ENCODE measurements at places on chromosomes 4 and X.

- no peak overlapping the region for H3K27ac ChIP-seq
- peak overlapping the region; percentile 92 for H3K4me3 ChIP-seq
- H3K4me1 ChIP-seq: no peaks in the 10 kb centered on the region
- H3K36me3 ChIP-seq: peaks cover 9% of the 10 kb centered on the region
- DNase-seq: no peak
- no peaks in the 10 kb centered on the region for H3K27me3 ChIP-seq
Observed at GRCh38 chr4:2818351-2818939, 25.2 kb upstream of the ADD1 start.

GRCh38 chr4:83618431-83618830, 82.5 kb downstream of the GPAT3 start:
- no peaks in the 10 kb centered on the region for H3K36me3 ChIP-seq
- H3K27me3 ChIP-seq: no peaks in the 10 kb centered on the region
- no peak overlapping the region for H3K4me3 ChIP-seq
- peaks cover 5% of the 10 kb centered on the region for H3K4me1 ChIP-seq
- DNase-seq: no peak

- no peaks in the 10 kb centered on the region for H3K4me1 ChIP-seq
- no peaks in the 10 kb centered on the region for H3K36me3 ChIP-seq
- no peaks in the 10 kb centered on the region for H3K27me3 ChIP-seq
- H3K27ac ChIP-seq: no peak overlapping the region
- H3K4me3 ChIP-seq: no peak overlapping the region
Observed at GRCh38 chr4:56128213-56128612, 179.5 kb downstream of the CEP135 start.

GRCh38 chrX:19775830-19776485, 111.4 kb downstream of the SH3KBP1 start:
- H3K4me1 ChIP-seq: no peaks in the 10 kb centered on the region
- no peak overlapping the region for H3K27ac ChIP-seq
- no peak for DNase-seq
- no peaks in the 10 kb centered on the region for H3K27me3 ChIP-seq

GRCh38 chrX:11337292-11338009, 44.2 kb downstream of the AMELX start:
- H3K27ac ChIP-seq: no peak overlapping the region
- no peak for DNase-seq
- H3K36me3 ChIP-seq: no peaks in the 10 kb centered on the region
- H3K27me3 ChIP-seq: no peaks in the 10 kb centered on the region
- no peak overlapping the region for H3K4me3 ChIP-seq

DNA sequence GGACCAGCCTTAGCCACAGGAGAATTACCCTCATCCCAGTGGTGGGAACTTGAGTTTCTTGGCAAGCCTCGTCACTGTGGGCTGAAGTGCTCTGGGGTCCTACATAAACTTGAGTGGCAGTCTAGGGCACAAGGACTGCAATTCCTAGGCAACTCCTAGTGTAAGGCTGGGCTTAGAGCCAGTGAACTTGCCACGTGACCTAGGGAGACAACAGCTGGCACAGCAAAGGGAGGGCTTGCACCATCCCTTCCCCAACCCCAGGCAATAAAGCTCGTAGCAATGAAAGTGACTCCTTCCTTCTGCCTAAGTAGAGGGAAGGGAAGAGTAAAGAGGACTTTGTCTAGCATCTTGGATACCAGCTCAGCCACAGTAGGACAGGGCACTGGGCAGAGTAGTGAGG, 81.8 kb downstream of the TEX11 start:
- no peaks in the 10 kb centered on the region for H3K4me1 ChIP-seq
- no peak overlapping the region for H3K4me3 ChIP-seq
- H3K36me3 ChIP-seq: no peaks in the 10 kb centered on the region
- no peak for DNase-seq
- no peaks in the 10 kb centered on the region for H3K27me3 ChIP-seq
- no peak overlapping the region for H3K27ac ChIP-seq

- DNase-seq: peak; percentile 47
- H3K4me1 ChIP-seq: no peaks in the 10 kb centered on the region
- no peaks in the 10 kb centered on the region for H3K27me3 ChIP-seq
Observed at GRCh38 chrX:8688776-8689175, 43.2 kb downstream of the ANOS1 start.

DNA sequence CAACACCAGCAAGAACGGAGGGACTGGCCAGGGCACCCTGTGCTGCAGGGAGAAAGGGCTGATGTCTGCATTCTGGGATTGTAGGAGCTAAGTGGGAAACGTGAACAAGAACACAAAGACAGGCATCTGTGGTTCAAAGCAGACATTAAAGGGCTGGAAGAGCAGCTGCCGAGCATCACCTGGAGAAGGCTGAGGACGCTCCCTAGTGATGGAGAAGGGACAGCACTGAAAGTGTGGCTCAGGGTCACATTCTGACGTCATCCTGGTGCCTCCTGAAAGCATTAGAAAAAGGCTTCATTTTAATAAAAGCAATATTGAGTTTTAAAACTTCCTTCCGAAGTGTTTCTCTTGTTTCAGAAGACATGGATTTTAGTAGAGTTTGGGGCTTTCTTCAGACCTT, 62.3 kb downstream of the CLDN22 start:
- no peaks in the 10 kb centered on the region for H3K4me1 ChIP-seq
- H3K4me3 ChIP-seq: no peak overlapping the region
- no peak overlapping the region for H3K27ac ChIP-seq
- H3K36me3 ChIP-seq: peaks cover 14% of the 10 kb centered on the region
- no peaks in the 10 kb centered on the region for H3K27me3 ChIP-seq

DNA sequence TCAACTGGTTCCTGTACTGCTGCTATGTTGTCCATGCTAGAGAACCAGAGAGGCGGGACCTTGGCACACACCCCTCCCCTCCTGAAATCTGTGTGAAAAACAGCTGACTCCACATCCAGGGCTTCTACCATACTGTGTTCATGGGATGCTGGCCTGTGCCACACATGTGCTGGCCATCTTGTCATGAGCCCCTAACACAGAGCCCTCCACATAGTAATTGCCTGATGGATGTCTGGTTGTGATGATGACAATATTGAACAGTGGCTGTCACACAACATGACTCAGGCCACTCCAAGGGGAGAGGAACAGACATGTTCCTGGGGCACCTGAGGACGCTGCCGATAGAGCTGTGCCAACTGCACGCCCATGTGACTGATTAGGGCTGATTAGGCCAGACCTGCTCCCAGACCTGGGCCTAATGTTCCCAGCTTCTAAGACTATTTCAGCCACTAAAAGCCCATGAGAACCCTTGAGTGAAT, 13.1 kb downstream of the SLC25A5 start:
- H3K36me3 ChIP-seq: no peaks in the 10 kb centered on the region
- H3K27me3 ChIP-seq: no peaks in the 10 kb centered on the region
- no peak for DNase-seq
- no peak overlapping the region for H3K27ac ChIP-seq

DNA sequence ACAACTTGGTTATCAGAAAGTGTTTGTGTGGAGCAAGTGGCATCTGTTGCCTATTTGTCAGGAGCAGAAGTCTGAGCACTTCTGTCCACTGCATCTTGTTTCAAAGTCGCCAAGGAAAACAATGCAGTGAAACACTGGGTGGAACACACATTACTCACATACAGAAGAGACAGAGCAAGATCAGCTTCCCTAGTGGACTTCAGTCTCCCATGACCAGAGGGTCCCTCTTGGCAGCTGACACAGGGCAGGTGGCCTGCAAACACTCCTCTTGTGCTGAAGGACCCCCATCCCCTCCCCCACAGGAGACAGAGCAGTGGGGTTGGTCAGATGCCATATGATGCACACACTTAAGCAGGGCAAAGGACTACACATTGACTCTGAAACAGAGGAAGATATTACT, 3.6 kb upstream of the BBS12 start:
- no peak for DNase-seq
- no peak overlapping the region for H3K27ac ChIP-seq
- no peaks in the 10 kb centered on the region for H3K36me3 ChIP-seq
- H3K27me3 ChIP-seq: no peaks in the 10 kb centered on the region
- no peaks in the 10 kb centered on the region for H3K4me1 ChIP-seq
- H3K4me3 ChIP-seq: no peak overlapping the region

GRCh38 chr4:48787056-48787455, 7.0 kb upstream of the FRYL start:
- H3K27me3 ChIP-seq: no peaks in the 10 kb centered on the region
- H3K4me3 ChIP-seq: no peak overlapping the region
- DNase-seq: no peak
- H3K36me3 ChIP-seq: no peaks in the 10 kb centered on the region

DNA sequence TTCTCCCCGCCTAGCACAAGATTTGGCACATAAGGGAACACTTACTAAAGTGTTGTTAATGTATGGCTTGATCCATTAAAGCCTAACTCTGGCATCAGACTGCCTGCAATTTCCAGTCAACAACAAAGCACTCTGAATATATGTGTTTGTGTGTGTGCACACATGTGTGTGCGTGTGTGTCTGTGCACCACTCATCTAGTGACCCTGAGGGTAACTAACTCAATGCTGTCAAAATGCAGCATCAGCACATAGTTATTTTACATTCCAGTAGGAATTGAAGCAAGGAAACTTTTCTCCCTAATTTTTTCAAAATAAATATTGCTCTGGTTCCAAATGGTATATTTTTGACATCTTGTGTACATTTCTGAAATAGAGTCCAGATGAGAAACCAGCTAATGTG, 94.4 kb downstream of the SHROOM4 start:
- peaks cover 1% of the 10 kb centered on the region for H3K4me1 ChIP-seq
- no peaks in the 10 kb centered on the region for H3K27me3 ChIP-seq
- H3K4me3 ChIP-seq: no peak overlapping the region
- H3K27ac ChIP-seq: no peak overlapping the region
- no peaks in the 10 kb centered on the region for H3K36me3 ChIP-seq
- no peak for DNase-seq

- peaks cover 2% of the 10 kb centered on the region for H3K4me1 ChIP-seq
- H3K27ac ChIP-seq: no peak overlapping the region
- no peaks in the 10 kb centered on the region for H3K36me3 ChIP-seq
- peaks cover 26% of the 10 kb centered on the region for H3K27me3 ChIP-seq
Observed at GRCh38 chr4:105896461-105896942, 1.2 kb downstream of the NPNT start.

GRCh38 chr4:127448986-127449385, 183.8 kb upstream of the INTU start:
- no peak overlapping the region for H3K4me3 ChIP-seq
- no peak overlapping the region for H3K27ac ChIP-seq
- no peaks in the 10 kb centered on the region for H3K27me3 ChIP-seq
- DNase-seq: no peak
- H3K36me3 ChIP-seq: no peaks in the 10 kb centered on the region
- no peaks in the 10 kb centered on the region for H3K4me1 ChIP-seq

GRCh38 chr4:129138810-129139496, 43.0 kb downstream of the C4orf33 start:
- no peak overlapping the region for H3K27ac ChIP-seq
- DNase-seq: no peak
- H3K4me1 ChIP-seq: no peaks in the 10 kb centered on the region
- H3K36me3 ChIP-seq: no peaks in the 10 kb centered on the region
- no peaks in the 10 kb centered on the region for H3K27me3 ChIP-seq
- no peak overlapping the region for H3K4me3 ChIP-seq

GRCh38 chrX:39260965-39261364, 459.7 kb downstream of the MID1IP1 start:
- DNase-seq: no peak
- no peaks in the 10 kb centered on the region for H3K27me3 ChIP-seq
- H3K27ac ChIP-seq: no peak overlapping the region
- H3K4me3 ChIP-seq: no peak overlapping the region

DNA sequence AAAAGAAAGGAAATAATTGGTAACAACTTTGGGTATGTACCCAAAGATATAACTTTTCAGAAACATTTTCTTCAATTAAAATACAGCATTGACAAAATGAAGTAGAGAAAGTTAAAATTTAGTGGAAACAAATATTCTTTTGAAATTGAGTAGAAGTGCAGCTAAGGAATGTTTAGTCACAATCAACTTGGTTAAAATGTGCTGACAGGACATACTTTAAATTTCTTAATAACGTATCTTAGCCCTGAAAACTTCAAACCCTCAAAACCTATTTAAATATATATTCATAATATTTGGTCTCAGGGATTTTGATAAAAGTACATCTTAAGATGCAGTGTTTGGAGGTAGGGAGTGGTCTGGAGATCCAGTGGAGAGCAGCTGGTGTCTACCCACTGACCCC, 240.8 kb downstream of the DKK2 start:
- no peak overlapping the region for H3K4me3 ChIP-seq
- no peaks in the 10 kb centered on the region for H3K27me3 ChIP-seq

- no peaks in the 10 kb centered on the region for H3K27me3 ChIP-seq
- H3K27ac ChIP-seq: no peak overlapping the region
- H3K36me3 ChIP-seq: no peaks in the 10 kb centered on the region
- no peak overlapping the region for H3K4me3 ChIP-seq
- DNase-seq: no peak
Observed at GRCh38 chr4:61243962-61244361, 43.8 kb downstream of the ADGRL3 start.

GRCh38 chrX:9765737-9766097, at the start of gene GPR143:
TSS of gene GPR143 (minus strand) at chrX:9765847. CDS start at chrX:9765817, 30 bp downstream.
- H3K4me3 ChIP-seq: peak within 1 kb of the TSS; percentile 32
- DNase-seq: no peak
- no peaks in the 10 kb centered on the region for H3K27me3 ChIP-seq
- H3K4me1 ChIP-seq: no peaks in the 10 kb centered on the region
- H3K36me3 ChIP-seq: no peaks in the 10 kb centered on the region

DNA sequence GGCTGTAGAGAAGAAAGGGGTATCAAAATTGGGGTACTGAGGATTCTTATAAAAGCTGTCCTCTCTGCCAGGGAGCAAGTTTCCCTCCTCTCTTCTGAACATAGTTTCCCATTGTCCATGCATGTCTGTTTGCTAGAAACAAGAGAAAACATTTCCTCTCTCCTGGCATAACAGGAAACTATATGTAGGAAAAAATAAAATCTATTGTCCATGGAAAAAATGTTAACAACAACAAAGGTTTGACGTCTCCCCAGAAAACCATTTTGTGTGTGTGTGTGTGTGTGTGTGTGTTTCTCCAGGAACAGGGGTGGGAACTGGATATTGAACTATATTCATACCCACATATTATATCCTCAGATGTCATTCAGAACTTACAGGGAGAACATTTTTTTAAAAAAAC, 107.2 kb downstream of the GASK1B start:
- no peak overlapping the region for H3K4me3 ChIP-seq
- H3K27me3 ChIP-seq: no peaks in the 10 kb centered on the region
- H3K4me1 ChIP-seq: no peaks in the 10 kb centered on the region
- H3K27ac ChIP-seq: no peak overlapping the region

GRCh38 chr4:87213421-87214075, 6.9 kb downstream of the KLHL8 start:
- no peaks in the 10 kb centered on the region for H3K4me1 ChIP-seq
- no peaks in the 10 kb centered on the region for H3K27me3 ChIP-seq
- no peak overlapping the region for H3K27ac ChIP-seq
- no peak for DNase-seq
- H3K4me3 ChIP-seq: no peak overlapping the region
- H3K36me3 ChIP-seq: no peaks in the 10 kb centered on the region

DNA sequence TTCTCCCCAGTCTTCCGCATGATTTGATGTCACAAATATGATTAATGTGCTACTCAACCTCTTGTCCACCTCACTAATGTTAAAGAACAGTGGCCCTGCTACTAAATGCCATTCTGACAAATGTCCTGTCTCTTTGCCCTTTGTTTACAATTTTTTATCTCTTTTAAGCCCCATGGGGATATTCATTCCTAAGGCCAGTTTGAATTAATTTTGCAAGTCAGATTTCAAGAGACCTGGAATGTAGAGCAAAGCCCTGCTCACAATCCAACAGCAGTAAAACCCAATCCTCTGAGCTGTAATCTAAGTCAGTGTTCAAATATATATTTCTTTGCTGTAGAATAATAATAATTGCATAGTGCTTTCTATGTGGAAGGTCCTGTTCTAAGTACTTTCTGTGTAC, 81.2 kb downstream of the LDB2 start:
- H3K27me3 ChIP-seq: no peaks in the 10 kb centered on the region
- no peaks in the 10 kb centered on the region for H3K36me3 ChIP-seq
- H3K27ac ChIP-seq: no peak overlapping the region
